Brain microvascular endothelial cell (primary cell): ENCODE measurements at places on chromosomes 13 and 19.

DNA sequence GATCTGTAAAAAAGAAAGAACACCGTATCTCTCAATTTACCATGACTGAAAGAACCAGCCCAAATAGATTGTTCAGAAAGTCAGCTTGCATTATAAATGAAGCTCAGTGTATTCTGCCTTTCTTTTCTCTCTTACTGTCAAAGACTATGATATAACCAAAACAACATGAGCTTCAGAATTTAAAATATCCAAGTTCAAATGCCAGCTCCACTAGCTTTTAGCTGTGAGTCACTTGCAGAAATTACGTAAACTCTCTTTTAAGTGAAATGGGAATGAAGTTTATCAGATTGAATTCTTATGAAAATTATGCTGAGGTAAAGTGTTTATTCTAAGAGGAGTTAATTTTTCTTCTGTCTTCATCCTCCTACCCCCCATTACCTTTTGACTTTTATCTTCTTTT is 20.0 kb upstream of the POSTN start:
- peak; percentile 45 for DNase-seq

DNA sequence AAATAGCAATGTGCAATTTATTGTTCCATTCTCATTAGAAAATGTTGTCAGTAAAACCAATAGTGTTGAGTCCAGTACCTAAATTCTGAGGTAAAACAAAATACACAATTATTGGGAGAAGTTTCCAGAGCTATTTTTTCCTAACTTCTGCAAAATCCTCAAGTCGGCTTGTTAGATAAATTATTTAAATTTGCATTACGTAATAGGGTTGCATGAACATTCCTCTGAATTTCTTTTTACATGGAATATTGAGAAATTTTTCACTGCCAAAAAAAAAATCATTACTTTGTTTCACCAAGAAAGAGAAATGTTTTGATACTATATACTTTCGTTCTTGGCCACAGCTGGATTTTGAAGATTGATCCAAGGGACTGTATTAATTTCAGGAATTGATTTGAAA is 1.5 kb downstream of the ZNF507 start:
- no peak for DNase-seq

DNA sequence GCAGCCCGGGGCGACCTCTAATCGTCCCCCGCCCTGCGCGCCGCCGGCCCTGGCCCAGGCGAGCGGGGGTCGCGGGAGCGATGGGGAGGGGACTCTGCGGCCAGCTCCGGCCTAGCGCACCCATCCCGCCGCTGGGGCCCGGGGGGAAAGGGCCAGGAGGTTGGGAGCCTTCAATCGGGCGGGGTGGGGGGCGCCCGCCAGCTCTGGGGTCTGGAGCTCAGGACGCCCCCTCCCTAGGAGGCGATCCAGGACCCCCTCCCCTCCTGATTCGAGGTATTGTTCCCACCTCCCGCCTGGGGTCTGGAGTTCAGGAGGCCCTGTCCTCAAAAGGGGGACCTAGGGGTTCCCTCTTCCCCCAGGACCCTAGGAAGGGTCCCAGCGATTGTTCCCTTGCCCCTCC is 430 bp downstream of the ZNF358 start:
- no peak for DNase-seq

DNA sequence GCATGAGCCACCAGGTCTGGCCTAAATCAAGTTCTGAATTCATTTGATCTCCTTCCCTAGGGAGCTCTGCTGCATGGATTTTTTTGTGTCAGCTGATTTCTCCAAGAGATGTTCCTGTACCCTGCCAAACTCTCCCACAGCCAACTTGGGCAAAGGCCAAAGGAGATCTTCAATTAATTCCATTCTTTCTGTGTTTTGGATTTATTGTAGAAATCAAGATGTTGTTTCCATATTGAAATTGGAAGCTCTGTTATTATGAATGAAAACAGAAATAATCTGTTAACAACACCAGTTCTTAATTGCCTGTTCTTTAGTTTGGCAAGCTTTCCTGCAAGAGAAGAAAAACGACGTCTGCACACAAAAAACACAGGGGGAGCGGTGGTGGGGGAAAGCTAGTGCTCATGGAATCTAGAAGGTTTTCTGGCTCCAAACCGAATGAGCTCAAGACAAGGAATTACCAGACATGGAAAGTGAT is 86.5 kb upstream of the ABCC4 start:
- DNase-seq = no peak

- no peak for DNase-seq
Observed at GRCh38 chr19:42078538-42079275, 2.7 kb downstream of the ZNF574 start.

- no peak for DNase-seq
Observed at GRCh38 chr19:17325881-17326594, 8.6 kb downstream of the ANO8 start.

- DNase-seq = peak; percentile 66
Observed at GRCh38 chr19:40974633-40975037, 16.4 kb upstream of the CYP2B6 start.

- no peak for DNase-seq
Observed at GRCh38 chr13:78836238-78836784, 177.4 kb upstream of the OBI1 start.

DNA sequence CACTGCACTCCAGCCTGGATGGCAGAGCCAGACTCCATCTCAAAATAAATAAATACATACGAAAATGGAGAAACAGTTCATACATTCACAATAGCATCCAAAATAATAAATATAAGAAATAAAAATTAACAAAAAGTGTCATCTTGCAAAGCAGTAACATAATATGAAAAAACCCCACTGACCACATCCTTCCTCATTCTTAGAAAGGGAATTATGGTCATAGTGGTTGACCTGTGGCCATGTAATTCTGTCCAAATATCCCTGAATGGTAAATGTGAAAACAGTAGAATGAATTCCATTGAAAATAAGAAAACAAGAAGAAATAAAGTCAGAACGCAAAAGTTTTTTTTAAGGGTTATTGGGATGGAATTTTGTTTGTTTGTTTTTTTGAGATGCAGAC is 7.0 kb upstream of the CDC42EP5 start:
- DNase-seq = no peak

- DNase-seq = peak; percentile 66
Observed at GRCh38 chr13:111204438-111205177, 89.5 kb downstream of the ARHGEF7 start.

- no peak for DNase-seq
Observed at GRCh38 chr19:56905631-56906150, 65.2 kb upstream of the PEG3 start.

DNA sequence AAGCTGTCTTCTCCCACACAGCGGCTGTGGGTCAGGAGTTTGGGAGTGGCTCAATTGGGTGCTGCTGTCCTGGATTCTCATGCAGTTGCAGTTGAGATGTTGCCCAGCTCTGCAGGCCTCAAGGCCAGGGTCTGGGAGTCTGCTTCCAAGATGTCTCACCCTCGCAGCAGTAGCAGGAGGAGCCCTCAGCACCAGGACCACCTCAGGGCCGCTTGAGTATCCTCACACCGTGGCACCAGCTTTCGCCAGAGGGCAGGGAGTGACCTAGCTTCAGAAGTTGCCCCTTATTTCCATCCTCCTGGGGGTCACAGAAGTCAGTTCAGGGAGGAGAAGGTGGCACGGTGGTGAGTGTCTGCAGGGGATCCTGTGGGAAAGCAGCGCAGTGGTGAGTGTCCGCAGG is 20.9 kb downstream of the TFDP1 start:
- DNase-seq = no peak

GRCh38 chr13:50714891-50715290 is 128.6 kb downstream of the DLEU7 start:
- DNase-seq = no peak

GRCh38 chr13:46111151-46111550 is 6.3 kb upstream of the CPB2 start:
- no peak for DNase-seq

GRCh38 chr19:46493236-46494145 is 2.2 kb downstream of the PNMA8B start:
- no peak for DNase-seq

DNA sequence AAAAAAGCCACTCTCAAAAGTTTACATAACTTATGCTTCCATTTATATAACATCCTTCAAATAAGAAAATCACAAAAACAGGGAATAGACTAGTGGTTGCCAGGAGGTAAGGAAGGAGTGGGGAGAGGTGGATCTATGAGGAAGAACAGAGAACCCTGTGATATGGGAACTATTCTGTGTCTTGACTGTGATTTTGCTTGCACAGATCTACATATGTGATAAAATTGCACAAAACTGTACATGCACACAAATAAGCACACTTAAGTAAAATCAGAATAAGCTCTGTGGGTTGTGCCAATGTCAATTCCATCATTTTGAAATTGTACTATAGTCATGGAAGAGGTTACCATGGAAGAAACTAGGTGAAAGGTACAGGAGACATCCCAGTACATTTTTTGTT is 121.6 kb upstream of the SGCG start:
- no peak for DNase-seq

GRCh38 chr13:24630851-24631620 is 49.2 kb upstream of the ATP12A start:
- DNase-seq = peak; percentile 9

- DNase-seq = no peak
Observed at GRCh38 chr19:12695096-12695495, 1.3 kb downstream of the FBXW9 start.

DNA sequence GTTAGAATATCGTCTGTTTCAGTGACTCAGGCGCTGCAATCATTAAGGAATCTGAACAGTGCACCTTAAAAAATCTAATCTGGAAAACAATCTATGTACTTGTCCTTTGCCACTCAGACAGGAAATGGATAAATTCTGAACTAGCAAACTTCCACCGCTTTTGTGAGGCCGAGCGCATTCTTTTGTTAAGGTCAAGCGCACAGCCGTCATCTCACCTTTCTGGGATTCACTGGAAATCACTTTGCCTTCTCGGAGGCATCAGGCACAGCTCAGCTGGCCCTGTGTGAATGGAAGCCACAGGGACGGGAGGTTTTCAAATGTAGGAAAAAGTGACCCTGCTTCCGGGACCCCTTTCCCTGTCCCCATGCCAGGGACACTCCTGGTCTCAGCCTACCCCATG is 28.2 kb upstream of the SPACA7 start:
- no peak for DNase-seq

GRCh38 chr19:13748169-13748828 is 16.0 kb upstream of the MRI1 start:
- peak; percentile 42 for DNase-seq

GRCh38 chr19:15629003-15629880 is 11.5 kb upstream of the CYP4F3 start:
- DNase-seq = peak; percentile 20

DNA sequence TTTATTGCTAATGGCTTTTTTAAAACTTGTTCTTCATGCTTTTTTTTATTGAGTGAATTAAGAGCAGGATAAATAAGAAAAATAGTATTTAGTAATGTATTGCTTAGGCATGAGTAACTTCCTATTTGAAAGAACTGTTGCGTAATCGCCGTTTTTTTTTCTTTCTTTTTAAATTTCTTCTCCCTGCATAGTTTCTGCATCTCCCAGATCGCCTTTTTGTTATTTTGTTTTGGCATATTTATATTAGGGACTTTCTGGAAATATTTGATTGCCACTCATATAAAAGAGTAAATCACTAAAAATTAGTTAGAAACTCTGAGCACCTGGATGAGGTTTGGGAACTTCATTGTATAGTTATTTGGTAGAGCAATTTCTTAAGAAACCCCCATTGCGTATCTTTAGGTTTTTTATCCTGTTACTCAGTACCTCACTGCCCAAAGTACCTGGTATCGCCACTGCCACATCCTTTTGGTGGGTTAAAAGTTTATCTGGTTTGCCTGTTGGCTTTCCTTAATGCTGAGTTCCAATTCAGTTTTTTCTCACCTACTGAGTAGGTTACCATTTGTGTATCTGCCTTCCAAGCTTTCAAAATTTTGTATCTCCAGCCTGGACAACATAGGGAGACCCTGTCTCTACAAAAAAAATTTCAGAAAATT is 36.2 kb upstream of the LPAR6 start:
- DNase-seq = no peak

DNA sequence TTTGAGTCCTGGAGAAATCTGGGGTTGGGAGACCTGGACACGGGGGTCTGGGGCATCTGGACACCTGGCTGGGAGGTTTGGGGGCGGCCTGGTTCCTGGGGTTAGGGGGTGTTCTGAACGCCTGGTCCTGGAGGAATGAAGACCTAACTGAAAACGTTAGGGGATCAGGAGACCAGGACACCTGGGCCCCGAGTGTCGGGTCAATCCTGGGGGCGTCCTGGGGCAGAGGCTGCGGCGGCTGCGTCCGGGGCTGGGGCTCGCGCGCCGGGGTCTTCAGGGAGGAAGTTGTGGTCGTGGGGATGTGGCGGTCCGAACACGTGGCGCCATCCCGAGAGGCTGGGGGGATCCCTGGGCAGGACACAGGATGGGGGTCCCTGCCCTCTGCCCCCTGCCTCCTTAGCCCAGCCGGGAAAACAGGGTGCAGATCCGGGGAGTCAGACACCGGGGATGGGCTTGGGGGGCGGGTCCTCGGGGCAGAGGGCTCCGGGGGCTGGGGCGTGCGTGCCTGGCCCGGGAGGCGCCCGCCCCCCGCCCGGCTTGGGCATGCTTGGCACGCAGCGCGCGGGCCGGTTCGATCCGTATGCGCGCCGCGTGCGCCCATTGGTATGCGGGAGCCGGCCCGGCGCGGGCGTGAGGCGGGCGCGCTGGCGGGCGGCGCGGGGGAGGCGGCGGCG is 632 bp downstream of the NPAS1 start:
- DNase-seq = no peak

- DNase-seq = no peak
Observed at GRCh38 chr19:17423429-17424208, 3.8 kb downstream of the MVB12A start.

DNA sequence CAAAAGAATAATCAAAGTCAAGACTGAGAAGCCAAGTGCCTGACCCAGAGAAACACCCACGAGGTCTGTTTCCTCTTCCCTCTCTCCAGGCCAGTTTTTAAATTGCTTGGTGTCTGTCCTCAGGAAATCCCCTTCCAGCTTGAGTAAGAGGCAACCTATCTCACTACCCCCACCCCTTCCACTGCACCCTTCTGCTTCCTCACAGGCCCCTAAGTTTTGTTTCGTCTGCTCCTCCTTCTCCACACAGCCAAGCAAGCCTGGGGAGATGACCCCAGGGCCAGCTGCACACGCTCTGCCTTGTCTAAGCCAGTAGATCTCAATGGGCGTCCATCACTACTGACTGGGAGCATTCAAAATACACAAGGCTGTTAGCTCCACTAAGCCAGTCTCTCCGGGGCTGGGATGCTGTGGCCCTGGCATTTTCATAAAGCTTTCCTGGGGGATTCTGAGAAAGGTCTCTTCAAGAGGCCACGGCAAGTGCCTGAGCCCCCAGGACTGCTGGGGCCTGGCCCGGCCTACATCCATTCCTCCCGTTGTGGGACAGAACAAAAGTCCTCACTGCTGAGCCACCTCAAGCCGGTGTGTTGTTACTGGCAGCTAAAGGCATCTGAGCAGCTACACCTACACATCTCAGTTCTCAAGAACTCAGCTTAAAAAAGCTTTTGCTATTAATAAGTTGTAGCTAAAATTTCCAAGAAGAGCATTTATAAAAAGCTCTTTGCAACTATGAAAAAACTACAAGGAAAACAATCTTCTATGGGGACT is 14.9 kb upstream of the IL4I1 start:
- DNase-seq = no peak

GRCh38 chr13:107778094-107778493 is 437.2 kb downstream of the LIG4 start:
- no peak for DNase-seq
